HAP-1 (cell line): ENCODE measurements at places on chromosomes 1 and 21.
A peak's percentile ranks its signal among the peaks of the same experiment; 100 is the strongest.

DNA sequence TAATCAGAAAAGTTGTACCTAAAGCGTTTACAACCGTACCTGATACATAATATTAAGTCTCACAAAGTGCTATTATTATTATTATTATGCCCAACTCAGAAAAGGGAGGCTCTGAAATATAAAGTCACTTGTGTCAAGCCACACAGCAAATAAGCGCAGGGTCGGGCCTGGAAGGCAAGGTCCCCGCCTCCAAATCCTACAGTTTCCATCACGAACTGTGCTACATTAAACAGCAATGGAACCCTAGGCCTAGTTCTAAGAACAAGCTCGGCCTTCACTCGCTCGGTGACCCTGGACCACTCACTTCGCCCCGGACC lies 549 bp downstream of the PARS2 start:
- peak; percentile 4 for DNase-seq

GRCh38 chr1:209770636-209771415 lies 13.5 kb downstream of the C1orf74 start:
- DNase-seq, result no peak

GRCh38 chr1:98496256-98496995 lies 165.1 kb upstream of the SNX7 start:
- DNase-seq, result peak; percentile 15

GRCh38 chr21:29738730-29739129 lies 201.1 kb downstream of the GRIK1 start:
- no peak for DNase-seq

GRCh38 chr1:200665861-200666260 lies 3.8 kb downstream of the DDX59 start:
- peak; percentile 53 for DNase-seq

GRCh38 chr1:11187000-11187399 lies 2.2 kb upstream of the ANGPTL7 start:
- no peak for DNase-seq

- peak; percentile 66 for DNase-seq
These were observed 66.6 kb downstream of the SYT2 start for GRCh38 chr1:202643397-202644218.

DNA sequence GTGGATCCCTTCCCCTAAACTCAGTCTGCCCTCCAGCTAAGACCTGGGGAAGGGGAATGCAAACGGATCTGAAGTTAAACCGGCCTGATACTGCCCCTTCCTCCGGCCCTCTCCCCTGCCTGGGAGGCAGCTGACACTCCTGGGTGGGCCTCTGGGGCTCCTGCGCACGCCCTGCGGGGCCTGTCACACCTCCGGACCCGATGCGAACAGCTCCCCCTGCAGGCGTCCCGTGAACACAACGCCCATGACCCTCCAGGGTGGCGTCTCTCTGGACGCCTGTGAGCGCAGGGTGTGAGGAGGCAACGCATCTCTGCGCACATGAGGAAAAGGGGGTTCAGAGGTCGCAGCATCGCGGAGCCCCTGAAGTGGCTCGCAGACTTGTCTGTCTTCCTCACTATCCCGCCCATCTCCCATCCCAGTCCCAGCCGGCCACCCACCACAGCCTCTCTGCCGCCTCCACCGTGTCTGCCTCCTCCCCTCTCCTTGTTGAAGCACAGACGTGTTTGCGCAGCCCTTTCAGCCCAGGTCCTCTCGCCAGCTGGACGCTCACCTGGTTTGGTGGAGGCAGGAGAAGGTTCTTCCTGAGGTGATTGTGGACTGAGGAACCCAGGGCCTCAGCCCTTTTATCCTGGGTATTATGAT lies 421 bp upstream of the LCE3A start:
- no peak for DNase-seq

- DNase-seq, result no peak
These were observed 32.2 kb upstream of the IFNAR2 start for GRCh38 chr21:33197496-33197895.

GRCh38 chr1:33099290-33100118 lies 18.6 kb downstream of the AZIN2 start:
- DNase-seq, result no peak

DNA sequence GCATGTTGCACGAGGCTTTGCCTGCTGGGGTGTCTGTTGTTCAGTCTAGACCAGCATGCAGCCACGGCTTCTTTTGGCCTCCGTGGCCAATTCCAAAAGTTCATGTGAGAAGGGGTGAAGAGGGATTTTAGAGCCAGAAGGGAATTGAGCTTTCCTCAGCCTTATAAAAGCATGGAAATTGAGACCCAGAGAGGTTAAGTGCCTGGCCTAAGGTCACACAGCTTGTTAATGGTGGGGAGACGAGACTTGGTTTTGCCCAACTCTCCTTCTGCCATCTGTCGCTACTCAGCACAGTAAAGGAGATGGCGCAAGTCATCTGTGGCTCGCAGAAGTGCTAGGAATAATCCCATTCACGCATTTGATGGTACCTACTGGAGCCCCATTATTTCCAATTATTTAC lies 25.7 kb downstream of the ZBTB18 start:
- DNase-seq, result no peak
